ENCODE measurements at places on chromosomes 1 and 21.
A peak's percentile ranks its signal among the peaks of the same experiment; 100 is the strongest.

DNA sequence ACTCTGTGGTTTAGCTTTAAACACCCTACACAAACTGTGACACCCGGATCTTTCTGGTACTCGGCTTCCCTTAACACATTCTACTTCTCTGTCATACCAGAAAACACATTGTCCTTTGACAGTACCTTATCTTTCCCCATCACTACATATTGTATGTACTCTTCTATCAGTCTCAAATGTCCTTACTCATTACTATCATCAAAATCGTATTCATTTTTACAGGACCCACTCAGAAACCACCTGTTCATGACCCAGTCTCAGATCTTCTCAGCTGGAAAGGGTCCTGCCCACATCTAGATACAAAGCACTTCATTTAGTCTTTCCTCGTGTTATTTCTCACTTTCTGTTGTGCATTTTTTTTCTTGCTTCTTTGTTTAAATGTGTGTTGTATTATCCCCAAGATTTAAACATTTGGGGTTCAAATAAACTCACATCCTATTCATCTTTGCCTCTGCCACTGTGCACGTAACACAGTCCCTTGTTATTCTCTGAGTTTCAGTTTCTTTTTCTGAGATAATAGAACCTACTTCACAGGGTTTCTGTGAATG lies 27.7 kb downstream of the CD34 start:
- no peak for DNase-seq

DNA sequence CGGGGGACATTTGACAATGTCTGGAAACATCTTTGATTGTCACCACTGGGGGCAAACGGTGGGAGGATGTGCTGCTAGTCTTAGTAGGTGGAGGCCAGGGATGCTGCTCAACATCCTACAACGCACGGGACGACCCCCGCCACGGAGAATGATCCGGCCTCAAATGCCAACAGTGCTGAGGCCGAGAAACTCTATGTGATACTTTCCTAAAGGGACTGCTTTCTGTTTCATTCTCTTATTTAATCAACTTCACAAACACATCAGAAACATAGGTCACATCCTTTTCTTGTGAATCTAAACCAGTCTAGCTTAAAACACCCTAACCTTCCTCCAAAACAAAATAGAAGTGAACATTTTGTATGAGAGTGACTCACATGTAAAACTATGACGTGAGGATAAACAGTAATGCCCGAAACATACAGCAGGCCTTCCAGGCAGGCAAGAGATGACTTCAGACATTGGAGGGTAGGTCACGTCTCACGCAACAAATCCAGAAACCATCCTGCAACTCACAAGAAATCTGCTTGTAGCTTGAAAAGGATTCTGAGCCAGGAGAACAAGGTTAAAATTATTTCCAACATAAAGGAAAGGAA lies 37.2 kb upstream of the ETS2 start:
- no peak for DNase-seq

GRCh38 chr1:32894019-32894600 lies 7.1 kb downstream of the TMEM54 start:
- DNase-seq, result no peak

GRCh38 chr1:240464099-240464498 lies 147.9 kb downstream of the GREM2 start:
- DNase-seq, result no peak

- DNase-seq, result no peak
Observed at GRCh38 chr1:226678701-226679100, 60.4 kb downstream of the ITPKB start.

DNA sequence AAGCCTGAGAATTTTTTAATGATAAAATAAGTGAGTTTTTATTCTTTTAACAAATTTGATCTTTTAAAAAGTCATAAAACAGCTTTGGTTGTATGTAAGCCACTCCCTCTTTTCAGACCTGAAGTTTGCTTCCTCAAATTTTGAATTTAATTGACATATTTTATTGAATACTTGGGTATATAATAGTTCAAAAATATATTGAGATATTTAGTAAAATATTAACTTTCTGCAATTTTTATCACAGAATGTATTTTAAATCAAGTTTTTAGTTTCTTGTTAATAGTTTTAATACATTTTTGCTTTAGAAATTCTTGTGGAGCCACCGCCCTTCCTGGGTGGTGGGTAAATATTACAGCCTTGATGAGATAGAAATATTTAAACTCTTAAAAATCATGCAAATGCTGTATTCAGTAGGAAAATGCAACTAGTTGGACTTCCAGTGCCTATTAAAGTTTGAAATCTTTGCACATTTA lies 867 bp downstream of the PTPRC start:
- no peak for DNase-seq

GRCh38 chr1:154565876-154566275 lies 1.7 kb upstream of the CHRNB2 start:
- no peak for DNase-seq

DNA sequence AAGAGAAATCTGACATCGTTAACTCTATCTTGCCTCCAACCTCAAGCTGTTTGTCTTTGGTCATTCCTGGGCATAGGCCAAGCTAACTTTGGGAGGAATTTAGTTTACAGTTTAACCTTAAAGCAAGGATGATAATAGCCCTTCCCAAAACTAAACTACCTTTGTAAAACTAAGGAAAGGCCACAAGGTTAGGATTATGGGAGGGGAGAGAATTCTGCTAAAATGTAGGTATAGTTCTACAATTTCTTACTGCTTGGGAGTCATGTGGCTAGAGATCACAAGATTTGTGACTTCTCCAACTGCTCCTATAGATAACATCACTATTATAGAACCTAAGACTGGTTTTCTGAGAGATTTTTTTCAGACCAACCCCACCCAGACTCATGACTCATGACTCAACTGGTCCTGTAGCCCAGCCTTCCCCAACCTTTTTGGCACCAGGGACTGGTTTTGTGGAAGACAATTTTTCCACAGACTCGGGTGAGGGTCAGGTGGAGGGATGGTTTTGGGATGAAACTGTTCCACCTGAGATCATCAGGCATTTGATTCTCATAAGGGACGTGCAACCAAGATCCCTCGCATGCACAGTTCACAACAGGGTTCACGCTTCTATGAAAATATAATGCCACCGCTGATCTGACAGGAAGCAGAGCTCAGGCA lies 70.7 kb upstream of the MUTYH start:
- DNase-seq, result no peak

DNA sequence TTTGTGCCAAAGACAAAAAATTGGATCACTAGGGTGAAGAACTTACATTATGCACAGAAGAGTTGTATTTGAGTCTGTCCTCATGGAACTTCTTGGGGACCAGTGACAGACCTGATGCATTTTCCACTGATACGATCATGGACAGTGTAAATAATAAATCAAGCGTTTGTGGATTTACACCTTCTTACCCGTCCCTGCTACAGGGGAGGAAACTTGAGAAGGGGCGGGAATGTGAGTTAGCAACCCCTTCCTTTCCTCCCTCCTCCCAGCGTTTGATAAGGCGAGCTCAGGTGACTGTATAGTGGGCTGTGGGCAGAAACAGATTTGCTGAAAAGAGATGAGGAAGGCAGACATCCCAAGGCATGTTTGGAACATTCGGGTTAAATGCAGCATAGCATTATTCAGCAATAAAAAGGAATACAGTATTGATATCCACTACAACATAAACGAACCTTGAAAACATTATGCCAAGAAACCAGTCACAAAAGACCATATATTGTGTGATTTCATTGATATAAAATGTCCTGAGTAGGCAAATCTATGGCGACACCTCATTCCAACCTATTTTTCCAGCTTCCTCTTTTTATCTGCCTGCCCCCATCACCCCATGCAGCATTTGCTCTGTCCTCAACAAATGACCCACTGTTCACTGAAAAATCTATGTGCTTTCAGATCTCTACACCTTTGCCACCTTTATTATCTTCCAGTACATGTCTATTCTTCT lies 128.7 kb downstream of the ZZZ3 start:
- DNase-seq, result no peak

GRCh38 chr1:154973344-154974101 lies 958 bp upstream of the CKS1B start:
- DNase-seq, result peak; percentile 99

Data from esophagus muscularis mucosa (tissue), 4 donors.